Natural killer cell treated with Interleukin-12 subunit alpha and Interleukin-12 subunit beta and Interleukin-15 and Interleukin-18, amount 100 ng/mL, for 72 hours (primary cell): ENCODE measurements at places on chromosomes 5 and 9.

DNA sequence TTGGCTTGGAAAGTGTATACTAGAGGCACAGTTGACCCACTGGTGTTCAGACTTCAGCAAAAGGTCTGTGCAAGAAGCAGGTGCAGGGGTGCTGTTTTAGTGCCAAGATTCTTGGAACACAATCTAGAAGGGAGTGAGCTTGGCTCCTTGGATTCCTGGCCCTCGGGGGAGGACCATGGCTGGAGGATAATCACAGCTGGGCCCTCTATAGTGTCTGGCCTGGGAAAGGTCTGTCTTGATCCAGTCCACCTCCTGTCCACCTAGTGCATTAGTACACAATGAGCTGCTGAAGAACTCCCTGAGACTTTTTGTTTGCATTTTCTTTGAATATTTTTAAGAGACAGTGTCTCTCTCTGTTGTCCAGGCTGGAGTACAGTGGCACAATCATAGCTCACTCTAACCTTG lies 50.4 kb upstream of the PLPP1 start:
- peaks cover 2% of the 10 kb centered on the region for H3K27me3 ChIP-seq
- no peak overlapping the region for H3K4me3 ChIP-seq

GRCh38 chr5:114935490-114935889 lies 234.2 kb downstream of the TRIM36 start:
- H3K4me1 ChIP-seq = no peaks in the 10 kb centered on the region
- H3K4me3 ChIP-seq = no peak overlapping the region
- H3K36me3 ChIP-seq = peaks cover 9% of the 10 kb centered on the region
- DNase-seq = no peak

DNA sequence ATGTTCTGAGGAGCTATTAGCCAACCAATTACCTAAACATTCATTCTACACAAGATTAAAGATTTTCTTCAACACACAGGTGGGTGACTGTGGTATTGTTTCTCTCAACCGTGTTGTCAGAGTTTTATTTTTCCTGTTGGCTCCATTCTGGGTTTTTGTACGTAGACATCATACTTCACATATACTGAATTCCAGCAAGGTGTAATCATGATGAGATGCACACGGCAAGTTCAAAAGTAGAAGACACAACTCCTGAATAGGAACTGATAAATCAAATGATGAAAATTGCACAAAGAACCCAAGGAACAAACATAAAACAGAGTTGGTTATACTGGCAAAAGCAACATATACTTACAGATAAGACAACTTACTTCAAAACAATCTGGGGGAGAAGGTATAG lies 40.2 kb upstream of the RANBP6 start:
- H3K27me3 ChIP-seq = peaks cover 18% of the 10 kb centered on the region
- DNase-seq = no peak
- no peak overlapping the region for H3K4me3 ChIP-seq
- H3K27ac ChIP-seq = no peak overlapping the region

DNA sequence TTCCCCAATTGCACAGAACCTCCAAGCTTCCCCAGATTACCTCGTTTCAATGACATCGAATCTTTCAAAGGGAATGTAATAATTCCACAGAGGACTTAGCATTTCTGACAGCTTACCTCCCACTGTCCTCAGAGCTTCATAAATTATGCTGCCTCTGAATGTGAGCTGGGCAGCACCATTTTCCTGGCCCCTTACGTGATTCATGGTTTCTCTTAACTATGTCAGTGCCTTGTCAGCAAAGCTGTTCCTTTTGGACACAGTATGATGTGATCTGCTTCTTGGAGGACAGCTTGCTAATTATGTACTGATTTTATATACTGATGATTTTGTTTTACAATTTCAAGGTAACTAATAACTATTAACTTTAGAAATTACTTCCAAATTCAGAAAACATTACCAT lies 27.7 kb upstream of the SSBP2 start:
- H3K27ac ChIP-seq = peak overlapping the region; percentile 88
- DNase-seq = no peak
- H3K4me1 ChIP-seq = peaks cover 19% of the 10 kb centered on the region
- no peaks in the 10 kb centered on the region for H3K27me3 ChIP-seq
- no peaks in the 10 kb centered on the region for H3K36me3 ChIP-seq
- H3K4me3 ChIP-seq = peak overlapping the region; percentile 86

DNA sequence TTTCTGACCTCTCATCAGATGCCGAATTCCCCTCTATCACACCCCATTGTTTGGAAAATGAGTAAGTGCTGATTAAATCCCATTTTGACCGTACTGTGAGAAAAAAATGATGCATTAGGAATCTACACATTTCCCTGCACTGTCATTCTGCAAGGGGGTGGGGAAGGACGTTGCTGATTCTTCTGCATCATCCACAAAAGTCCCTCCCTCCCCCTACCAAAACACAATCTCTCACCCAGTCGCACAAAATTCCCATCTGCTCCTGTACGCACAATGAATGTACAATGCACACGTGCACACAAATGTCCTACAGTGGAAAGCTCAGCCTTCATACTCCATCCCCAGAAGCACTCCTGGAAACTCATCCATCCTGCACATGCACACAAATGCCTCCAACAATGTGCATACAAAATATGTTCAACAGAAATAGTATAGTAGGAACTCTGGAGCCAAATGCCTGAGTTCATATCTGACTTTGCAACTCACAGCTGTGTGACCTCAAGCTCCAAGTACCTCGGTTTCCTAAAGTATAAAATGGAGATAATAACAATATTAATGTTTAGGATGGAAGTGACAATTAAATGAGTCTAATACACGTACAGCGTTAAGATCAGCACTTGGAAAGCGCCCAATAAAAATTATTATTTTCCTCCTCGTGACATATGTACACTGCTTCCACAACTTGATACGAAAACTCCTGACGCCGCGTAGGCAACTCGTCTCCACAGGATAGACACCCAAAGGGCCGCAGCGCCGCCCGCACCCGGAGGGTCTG lies 809 bp downstream of the TNIP1 start:
- no peaks in the 10 kb centered on the region for H3K27me3 ChIP-seq
- H3K27ac ChIP-seq = peak overlapping the region; percentile 78
- DNase-seq = no peak
- H3K36me3 ChIP-seq = peaks cover 18% of the 10 kb centered on the region
- peaks cover 70% of the 10 kb centered on the region for H3K4me1 ChIP-seq

DNA sequence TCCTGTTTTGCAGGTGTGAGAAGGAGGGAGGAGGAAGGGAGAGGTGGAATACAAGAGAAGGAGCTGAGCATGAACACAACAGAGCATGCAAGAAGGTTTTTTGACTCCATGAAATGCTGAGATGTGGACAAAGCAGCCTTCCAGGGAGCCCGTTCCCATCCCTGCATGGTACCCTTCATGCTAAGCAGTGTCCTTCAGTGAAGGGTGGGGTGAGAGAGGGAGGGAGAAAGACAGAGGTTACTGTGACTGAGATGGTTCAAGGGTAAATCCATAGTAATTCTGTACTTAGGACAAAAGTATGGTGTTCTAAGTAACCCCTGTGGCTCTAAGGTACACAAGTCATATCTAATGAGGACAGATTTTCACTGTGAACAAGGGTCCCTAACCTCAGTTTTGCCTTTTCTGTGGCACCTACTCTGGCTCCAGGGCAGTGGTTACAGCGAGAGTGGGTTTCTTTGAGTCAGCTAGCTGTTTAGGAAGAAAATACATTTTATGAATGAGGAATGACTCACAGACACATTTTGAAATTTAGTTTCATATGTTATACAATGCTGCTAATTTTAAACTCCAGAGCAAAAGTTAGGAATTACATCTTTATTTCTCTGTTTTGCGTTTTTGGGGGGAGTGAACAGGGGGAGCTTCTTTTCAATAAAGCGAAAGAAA lies 184.9 kb upstream of the SLC12A2 start:
- peaks cover 3% of the 10 kb centered on the region for H3K27me3 ChIP-seq
- peaks cover 5% of the 10 kb centered on the region for H3K4me1 ChIP-seq
- H3K36me3 ChIP-seq = no peaks in the 10 kb centered on the region
- no peak overlapping the region for H3K4me3 ChIP-seq

DNA sequence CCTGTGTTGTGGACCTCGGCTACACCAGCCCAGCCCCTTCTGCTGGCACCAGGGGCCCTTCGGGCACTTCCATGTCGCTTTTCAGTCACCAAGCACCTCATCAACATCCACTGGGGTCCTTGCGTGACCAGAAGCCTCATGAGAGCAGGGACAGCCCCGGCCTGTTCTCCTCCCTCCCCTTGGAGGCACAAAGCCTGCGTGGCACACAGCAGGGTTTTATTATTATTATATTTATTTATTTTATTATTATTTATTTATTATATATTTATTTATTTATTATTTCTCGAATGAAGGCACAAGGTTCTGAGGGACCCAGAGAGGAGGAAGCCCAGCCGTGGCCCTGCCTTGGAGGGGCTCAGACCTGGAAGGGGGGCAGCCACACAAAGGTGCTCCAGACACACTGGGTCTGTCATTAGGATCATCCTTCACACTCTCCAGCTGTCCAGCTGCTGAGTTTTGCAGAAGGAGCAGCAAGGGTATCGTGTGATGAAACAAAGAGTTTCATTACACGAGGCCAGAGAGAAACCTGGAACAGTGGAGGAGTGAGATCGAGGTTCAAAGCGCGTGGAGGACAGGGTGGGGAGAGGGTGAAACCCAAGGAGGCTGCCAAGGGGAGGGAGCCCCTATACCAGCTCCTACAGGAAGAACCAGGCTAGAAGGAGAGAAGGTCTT lies 5.2 kb downstream of the VAV2 start:
- no peaks in the 10 kb centered on the region for H3K36me3 ChIP-seq
- H3K4me1 ChIP-seq = no peaks in the 10 kb centered on the region
- DNase-seq = no peak
- H3K27me3 ChIP-seq = no peaks in the 10 kb centered on the region
- no peak overlapping the region for H3K27ac ChIP-seq

- H3K27me3 ChIP-seq = no peaks in the 10 kb centered on the region
- H3K27ac ChIP-seq = peak overlapping the region; percentile 87
- peaks cover 53% of the 10 kb centered on the region for H3K4me1 ChIP-seq
- DNase-seq = peak; percentile 87
- H3K4me3 ChIP-seq = peak overlapping the region; percentile 70
Observed at GRCh38 chr5:55037046-55037771, 13.2 kb downstream of the GZMK start.

GRCh38 chr5:109769597-109770291 lies 80.0 kb downstream of the MAN2A1 start:
- no peaks in the 10 kb centered on the region for H3K27me3 ChIP-seq
- no peak for DNase-seq
- H3K36me3 ChIP-seq = peaks cover 12% of the 10 kb centered on the region

- no peaks in the 10 kb centered on the region for H3K36me3 ChIP-seq
- H3K4me3 ChIP-seq = peak overlapping the region; percentile 27
- DNase-seq = no peak
- peaks cover 10% of the 10 kb centered on the region for H3K27me3 ChIP-seq
- H3K4me1 ChIP-seq = peaks cover 18% of the 10 kb centered on the region
Observed at GRCh38 chr5:180367300-180367699, 14.2 kb upstream of the GFPT2 start.

DNA sequence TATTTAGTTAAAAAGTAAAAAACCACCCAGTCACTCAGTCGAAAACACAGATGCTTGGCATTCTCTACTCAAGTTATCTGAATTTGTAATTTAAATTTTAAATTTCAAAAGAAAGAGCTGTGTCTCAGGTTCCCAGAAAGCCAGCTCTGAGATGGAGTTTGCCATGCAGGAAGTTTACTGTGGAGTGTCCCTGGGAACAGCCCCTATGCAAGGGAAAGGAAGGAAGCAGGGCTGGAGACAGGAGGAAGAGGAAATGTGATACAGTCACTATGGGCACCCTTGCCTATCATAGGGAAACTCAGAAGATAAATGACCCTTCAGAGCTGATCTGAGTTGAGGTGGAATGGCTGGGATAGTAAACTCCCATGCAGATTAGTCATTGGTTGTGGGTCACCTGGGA lies 408.8 kb upstream of the ACTBL2 start:
- H3K36me3 ChIP-seq = no peaks in the 10 kb centered on the region
- H3K27me3 ChIP-seq = no peaks in the 10 kb centered on the region
- no peak overlapping the region for H3K4me3 ChIP-seq
- H3K4me1 ChIP-seq = no peaks in the 10 kb centered on the region
- no peak for DNase-seq

GRCh38 chr5:177508221-177508611 lies 1.4 kb downstream of the DOK3 start:
- peaks cover 4% of the 10 kb centered on the region for H3K4me1 ChIP-seq
- no peak overlapping the region for H3K27ac ChIP-seq
- no peaks in the 10 kb centered on the region for H3K36me3 ChIP-seq
- H3K27me3 ChIP-seq = no peaks in the 10 kb centered on the region
- no peak for DNase-seq

GRCh38 chr5:127429928-127430327 lies 87.5 kb upstream of the PRRC1 start:
- peaks cover 11% of the 10 kb centered on the region for H3K27me3 ChIP-seq
- no peaks in the 10 kb centered on the region for H3K4me1 ChIP-seq

- DNase-seq = no peak
- H3K27me3 ChIP-seq = peaks cover 27% of the 10 kb centered on the region
- H3K36me3 ChIP-seq = no peaks in the 10 kb centered on the region
- H3K4me3 ChIP-seq = no peak overlapping the region
- no peak overlapping the region for H3K27ac ChIP-seq
Observed at GRCh38 chr9:132543960-132544359, 38.4 kb upstream of the BARHL1 start.

GRCh38 chr9:4555236-4555635 lies 65.0 kb downstream of the SLC1A1 start:
- peaks cover 12% of the 10 kb centered on the region for H3K27me3 ChIP-seq
- no peaks in the 10 kb centered on the region for H3K4me1 ChIP-seq
- H3K36me3 ChIP-seq = no peaks in the 10 kb centered on the region
- DNase-seq = no peak

DNA sequence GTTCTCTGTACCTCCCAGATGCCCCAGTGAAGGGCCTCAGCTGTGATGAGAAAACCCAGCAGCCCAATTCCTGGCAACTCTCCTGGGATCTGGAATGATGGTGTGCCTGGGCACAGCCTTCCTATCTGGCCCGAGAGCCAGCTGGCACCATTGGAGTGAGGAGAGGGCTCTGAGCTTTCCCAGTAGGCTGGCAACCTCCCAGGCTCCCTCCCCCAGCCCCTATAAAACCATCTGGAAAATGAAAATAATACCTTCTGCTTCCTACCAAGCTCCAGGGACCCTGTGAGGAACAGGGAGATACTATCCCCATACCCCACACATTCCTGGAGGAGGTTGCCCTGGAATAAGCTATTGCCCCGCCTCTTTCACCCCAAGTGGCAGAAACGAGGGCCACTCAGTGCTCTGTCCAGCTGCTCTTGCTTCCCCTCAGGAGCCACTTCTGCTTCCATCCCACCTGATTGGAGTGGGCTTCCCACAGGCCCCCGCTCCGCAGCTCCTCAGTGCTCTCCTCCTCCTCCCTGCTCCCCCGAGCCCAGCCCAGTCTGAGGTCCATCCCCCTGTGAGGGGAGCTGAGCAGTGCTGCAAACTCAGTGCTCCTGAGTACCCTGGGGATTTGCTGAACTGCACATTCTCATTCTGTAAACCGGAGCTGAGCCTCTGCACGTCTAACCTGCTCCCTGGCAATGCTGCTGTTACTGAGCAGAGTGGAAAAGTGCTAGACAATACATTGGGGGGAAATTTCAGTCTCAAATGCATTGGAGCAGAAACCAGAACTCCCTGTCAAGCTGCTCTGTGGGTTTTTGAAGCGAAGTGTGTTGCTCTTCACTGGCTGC lies 74.7 kb downstream of the THBS4 start:
- peaks cover 3% of the 10 kb centered on the region for H3K27me3 ChIP-seq
- no peaks in the 10 kb centered on the region for H3K36me3 ChIP-seq
- no peaks in the 10 kb centered on the region for H3K4me1 ChIP-seq
- H3K4me3 ChIP-seq = no peak overlapping the region

- H3K4me3 ChIP-seq = peak overlapping the region; percentile 85
- DNase-seq = no peak
- no peaks in the 10 kb centered on the region for H3K27me3 ChIP-seq
- peak overlapping the region; percentile 91 for H3K27ac ChIP-seq
- peaks cover 32% of the 10 kb centered on the region for H3K36me3 ChIP-seq
- peaks cover 84% of the 10 kb centered on the region for H3K4me1 ChIP-seq
Observed at GRCh38 chr5:68274847-68275651, 59.5 kb downstream of the PIK3R1 start.

- no peak for DNase-seq
- H3K36me3 ChIP-seq = no peaks in the 10 kb centered on the region
- H3K27ac ChIP-seq = no peak overlapping the region
- H3K4me3 ChIP-seq = no peak overlapping the region
- H3K27me3 ChIP-seq = no peaks in the 10 kb centered on the region
Observed at GRCh38 chr9:22379272-22379671, 67.4 kb upstream of the DMRTA1 start.
